Activated naive CD4-positive, alpha-beta T cell treated with anti-CD3 and anti-CD28 coated beads, Interleukin-2, amount 50 U/mL, for 72 hours (primary cell): ENCODE measurements at places on chromosomes 3 and 15. TPM values are rescaled to one million over a fixed set of nuclear protein-coding genes. Genes with fewer than 3 reads are reported as not detected.

DNA sequence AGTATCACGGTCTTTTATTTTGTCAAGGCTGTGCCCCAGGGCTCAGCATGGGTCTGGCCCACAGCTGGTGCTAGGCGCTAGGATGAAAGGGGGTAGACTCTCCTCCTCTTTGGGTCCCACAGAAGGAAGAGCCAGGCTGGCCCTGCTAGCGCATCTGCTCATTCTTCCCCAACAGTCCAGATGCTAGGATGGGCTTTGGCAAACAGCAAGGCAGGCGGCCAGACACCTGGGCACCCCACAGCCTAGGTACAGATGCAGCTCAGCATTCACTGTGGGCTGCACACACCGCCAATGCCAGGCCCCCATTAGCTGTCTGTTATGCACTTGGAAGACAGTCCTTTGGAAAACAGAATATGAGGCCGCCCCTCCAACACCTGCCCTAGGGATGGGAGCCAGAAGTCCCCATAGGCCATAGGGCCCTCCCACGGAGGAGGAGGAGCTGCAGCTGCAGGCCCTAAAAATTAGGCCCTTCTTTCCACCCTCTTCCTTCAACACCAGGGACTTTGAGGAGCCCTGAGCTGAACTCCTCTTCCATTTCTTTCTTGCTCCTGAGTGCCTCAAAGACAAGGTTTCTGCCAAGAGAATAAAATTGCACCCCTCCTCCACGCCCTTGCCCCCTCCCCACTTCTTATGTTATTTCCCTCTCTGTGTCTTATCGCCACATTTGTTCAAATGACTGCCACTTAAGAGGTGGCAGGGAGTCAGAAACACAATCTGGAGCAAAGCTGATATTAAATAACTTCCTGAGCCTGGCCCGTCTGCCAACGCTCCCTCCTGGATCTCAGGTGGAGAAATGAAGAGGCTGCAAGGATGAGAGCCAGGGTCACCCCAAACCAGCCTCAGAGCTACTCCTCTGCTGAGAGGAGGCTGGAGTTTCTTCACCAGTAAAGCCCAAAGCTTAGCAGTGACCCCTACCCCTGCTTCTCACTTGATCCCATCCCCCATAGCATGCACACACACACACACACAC lies 13.7 kb downstream of the NTRK3 start:
- DNase-seq: no peak

DNA sequence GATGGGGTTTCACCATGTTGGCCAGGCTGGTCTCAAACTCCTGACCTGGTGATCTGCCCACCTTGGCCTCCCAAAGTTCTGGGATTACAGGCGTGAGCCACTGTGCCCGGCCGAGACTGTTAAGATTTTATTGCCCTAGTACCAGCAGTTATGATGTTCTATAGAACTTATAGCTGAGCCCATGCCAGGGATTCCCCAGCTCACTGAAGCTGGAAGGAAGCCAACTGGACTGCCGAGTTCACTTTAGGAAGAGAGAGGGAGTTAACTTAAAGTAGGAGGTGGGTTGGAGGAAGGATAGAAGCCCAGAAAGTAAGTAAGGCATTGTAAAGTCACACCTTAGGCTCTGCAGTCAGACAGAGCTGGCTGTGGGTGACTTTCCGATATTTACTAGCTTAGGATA lies 101.1 kb upstream of the BOC start:
- no peak for DNase-seq

The KY gene
- not detected for total RNA-seq

DNA sequence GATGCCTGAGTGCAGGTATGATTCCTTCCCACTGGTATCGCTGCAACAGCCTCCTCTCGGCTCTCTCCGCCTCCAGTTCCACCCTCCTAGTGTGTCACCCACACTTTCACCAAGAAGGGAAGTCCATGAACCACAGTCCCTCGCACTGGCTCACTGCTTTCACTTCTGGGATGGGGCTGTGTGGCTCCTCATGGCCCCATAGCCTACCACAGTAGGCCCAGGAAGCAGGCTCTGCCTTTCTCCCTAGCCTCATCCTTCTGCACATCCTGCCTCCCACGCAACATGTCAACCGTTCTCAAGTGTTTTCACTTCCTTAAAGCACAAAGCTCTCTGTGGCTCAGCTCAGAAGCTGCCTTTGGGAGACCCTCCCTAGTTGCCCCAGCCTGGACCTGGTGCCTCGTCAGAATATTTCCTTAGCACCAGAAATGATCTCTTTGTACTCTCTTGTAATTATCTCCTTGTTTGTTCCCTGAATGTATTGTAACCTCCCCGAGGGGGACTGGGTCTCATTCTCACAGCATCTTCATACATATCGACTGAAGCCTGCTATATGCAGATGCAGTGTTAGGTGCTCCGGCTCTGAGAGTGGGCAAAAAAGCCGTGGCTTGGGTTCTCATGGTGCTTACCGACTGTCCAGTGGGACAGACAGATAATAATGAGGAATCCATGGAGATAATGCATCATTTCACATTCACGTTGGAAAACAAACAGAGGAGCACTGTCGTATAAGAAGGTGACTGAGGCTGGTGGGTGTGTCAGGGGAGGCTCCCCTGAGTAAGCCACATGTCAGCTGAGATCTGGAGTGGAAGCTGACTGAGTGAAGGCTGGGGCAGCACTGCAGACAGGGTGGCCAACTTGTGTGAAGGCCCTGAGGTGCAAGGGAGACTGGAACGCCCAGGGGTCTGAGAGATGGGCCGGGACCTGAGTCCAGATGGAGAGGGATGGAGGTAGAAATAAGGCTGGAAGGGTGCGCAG lies 107.1 kb downstream of the DGKG start:
- peak; percentile 44 for DNase-seq

DNA sequence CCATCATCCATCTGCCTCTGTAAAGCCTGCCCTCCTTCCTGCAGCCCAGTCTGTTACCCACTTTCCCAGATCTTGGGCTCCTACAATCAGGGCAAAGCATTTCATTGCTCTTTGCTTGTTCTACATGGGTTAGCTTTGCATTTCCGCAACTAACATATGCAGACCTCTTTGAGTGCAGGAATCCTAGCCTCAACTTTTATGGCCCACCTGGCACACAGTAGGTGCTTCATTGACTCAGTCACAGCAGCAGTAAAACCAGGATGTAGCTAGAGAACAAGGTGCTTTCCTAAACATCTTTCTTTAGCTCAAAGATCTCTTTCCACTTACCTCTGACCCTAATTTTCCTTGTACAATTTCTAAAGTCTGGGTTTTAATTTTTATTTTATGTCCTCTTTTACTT lies 3.5 kb downstream of the CD80 start:
- DNase-seq: no peak

DNA sequence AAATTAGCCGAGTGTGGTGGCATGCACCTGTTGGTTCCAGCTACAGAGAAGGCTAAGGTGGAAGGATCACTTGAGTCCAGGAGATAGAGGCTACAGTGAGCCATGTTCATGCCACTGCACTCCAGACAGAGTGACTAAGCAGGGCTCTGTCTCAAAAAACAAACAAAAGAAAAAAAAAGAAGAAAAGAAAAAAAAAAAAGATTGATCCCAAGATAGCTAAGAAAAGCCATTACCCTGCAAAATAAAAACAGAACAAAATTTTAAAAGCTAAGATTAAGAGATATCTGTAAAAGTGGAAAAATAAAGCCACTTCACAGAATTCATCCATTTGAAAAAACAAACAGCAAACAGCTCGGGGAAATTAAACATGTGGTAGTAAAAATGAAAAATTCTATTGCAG lies 23.8 kb downstream of the LRRC2 start:
- no peak for DNase-seq

GRCh38 chr15:70910958-70911357 lies 18.3 kb downstream of the LRRC49 start:
- no peak for DNase-seq

DNA sequence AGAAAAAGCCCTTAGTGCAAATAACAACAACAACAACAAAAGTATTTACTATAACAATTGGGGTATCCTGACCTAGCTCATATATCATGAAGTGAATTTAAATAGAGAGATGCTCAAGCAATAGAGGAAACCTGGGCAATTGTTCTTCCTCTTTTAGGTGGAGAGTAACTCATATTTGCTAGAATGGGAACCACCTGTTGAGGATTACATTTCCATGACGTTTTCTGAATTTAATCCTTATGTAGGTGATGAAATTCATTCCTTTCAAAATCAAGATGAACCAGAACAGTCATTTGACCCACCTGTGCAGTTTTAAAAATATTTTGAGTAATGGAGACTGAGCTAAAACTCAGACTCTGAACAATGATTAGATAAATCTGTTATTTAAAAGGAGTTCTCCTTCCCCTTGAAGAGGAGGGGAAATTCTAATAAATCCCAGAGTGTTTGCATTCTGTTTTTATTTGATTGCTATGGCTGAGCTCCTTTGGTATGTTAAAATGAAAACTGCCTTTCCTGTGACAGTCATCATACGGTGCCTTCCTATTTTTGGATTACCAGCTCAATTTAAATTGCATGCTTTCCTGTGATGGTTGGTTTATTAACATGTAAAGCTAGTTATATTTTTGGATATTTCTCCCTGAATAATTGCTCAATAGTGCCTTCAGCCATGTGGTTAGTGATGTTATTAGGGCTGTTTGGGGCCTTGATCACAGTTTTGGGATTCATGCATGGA lies 24.3 kb downstream of the VPS8 start:
- no peak for DNase-seq

DNA sequence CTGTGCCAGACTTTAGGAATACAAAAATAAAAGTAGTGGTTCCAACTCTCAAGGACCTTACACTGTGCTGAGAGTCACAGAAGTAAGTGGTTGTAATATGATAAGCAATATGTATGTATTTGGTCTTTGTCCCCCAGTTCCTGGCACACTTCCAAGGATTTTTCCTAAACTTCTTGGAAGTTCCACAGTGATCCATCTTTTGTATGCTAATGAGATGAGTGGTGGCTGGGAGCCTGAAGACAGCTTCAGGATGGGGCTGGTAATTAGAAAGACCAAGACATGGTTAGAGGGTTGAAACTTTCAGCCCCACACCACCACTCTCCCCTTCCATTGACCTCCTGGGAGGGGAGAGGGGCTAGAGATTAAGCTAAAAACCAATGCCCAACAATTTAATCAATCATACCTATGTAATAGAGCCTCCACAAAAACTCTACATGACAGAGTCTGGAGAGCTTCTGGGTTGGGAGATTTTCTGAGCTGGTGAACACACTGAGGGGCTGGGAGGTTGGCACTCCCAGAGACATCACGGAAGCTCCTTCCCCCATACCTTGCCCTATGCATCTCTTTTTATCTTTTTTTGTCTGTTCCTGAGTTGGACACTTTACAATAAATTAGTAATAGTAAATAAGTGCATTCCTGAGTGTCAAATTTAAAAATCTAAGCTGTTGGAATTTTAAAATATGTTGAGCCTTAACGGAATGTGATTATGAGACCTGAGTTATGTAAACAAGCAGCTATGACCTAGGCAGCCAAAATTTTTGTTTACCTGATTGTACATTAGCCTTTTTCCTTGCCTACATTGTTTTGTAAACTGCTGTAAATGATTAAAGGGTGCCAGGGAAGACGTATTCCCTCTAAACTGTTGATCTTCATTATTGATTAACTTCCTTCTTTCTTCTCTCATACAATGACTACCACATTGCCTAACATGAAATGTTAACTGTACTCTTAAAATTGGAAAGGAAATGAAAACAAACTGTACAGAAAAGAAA lies 24.3 kb downstream of the CD200R1L start:
- DNase-seq: no peak

- DNase-seq: no peak
Measured at GRCh38 chr3:134357914-134358811, 16.1 kb downstream of the AMOTL2 start.
